ENCODE measurements at places on chromosomes 1 and 21. TPM values are rescaled to one million over a fixed set of nuclear protein-coding genes. Genes with fewer than 3 reads are reported as not detected.

GRCh38 chr1:234564035-234565029, 45.6 kb downstream of the IRF2BP2 start:
- H3K4me1 ChIP-seq, result peaks cover 5% of the 10 kb centered on the region
- H3K27ac ChIP-seq, result peak overlapping the region; percentile 52
- H3K36me3 ChIP-seq, result no peaks in the 10 kb centered on the region
- DNase-seq, result no peak
- no peaks in the 10 kb centered on the region for H3K27me3 ChIP-seq

GRCh38 chr1:61420243-61420642, 304.7 kb downstream of the TM2D1 start:
- no peak for DNase-seq
- peak overlapping the region; percentile 4 for H3K27ac ChIP-seq
- no peaks in the 10 kb centered on the region for H3K27me3 ChIP-seq

Gene NTMT2
- total RNA-seq, result not detected

- H3K27me3 ChIP-seq, result no peaks in the 10 kb centered on the region
- no peak overlapping the region for H3K27ac ChIP-seq
- no peaks in the 10 kb centered on the region for H3K4me1 ChIP-seq
- no peak overlapping the region for H3K4me3 ChIP-seq
- DNase-seq, result peak; percentile 59
These were observed 28.7 kb upstream of the DISP1 start for GRCh38 chr1:222786121-222786520.

Gene FNDC10
- total RNA-seq, result 46.5 TPM

DNA sequence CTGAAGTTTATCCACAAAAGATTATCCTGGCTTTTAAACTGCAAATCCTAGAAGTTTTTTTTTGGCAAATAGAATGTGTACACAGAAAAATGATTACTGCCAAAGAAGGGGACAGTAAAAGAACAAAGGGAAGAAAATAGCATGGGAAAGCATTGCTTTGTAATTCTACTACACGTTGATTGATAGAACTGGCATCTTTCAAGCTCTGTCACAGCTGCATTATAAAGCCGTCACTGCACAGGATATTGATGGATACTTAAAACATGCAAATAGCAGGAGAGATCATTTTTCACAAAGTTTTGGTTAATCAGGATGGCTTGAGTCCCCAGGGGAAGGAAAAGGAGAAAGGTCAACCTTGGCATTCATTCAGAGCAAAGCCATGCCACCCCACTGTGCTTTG, 183.7 kb upstream of the RRP15 start:
- no peaks in the 10 kb centered on the region for H3K36me3 ChIP-seq
- no peaks in the 10 kb centered on the region for H3K4me1 ChIP-seq
- H3K27me3 ChIP-seq, result no peaks in the 10 kb centered on the region
- DNase-seq, result no peak

- DNase-seq, result peak; percentile 63
- no peaks in the 10 kb centered on the region for H3K4me1 ChIP-seq
- peaks cover 79% of the 10 kb centered on the region for H3K27me3 ChIP-seq
- H3K4me3 ChIP-seq, result no peak overlapping the region
- H3K36me3 ChIP-seq, result no peaks in the 10 kb centered on the region
These were observed 37.0 kb upstream of the KCNA10 start for GRCh38 chr1:110555807-110556470.

DNA sequence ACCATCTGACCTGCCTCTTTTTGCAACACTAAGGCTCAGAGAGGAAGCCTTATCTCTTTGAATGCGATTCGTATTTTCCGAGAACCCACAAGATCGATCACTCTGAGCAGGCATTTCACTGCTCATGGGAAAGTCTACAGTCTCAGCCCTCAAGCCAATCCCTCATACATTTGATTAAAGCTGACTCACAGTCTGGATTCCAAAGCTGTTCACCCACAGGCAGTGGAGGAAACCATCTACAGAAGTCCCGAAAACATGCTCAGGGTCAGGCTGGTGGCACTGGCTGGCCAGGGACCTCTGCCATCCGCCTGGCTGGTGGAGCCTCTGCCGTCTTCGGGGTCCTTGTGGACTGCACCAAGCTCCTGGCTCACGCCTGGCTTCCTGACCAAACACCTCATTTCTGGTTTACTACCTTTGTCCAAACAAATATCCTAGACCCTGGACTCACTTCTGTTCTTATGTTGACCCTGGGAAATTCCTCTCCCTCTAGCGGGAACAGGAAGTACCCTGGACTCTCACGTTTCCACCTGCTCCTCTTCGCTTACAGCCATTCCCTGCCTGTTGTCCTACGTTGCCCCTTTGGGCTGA, 650.0 kb downstream of the SMYD3 start:
- peaks cover 7% of the 10 kb centered on the region for H3K4me1 ChIP-seq
- H3K27me3 ChIP-seq, result no peaks in the 10 kb centered on the region
- H3K4me3 ChIP-seq, result no peak overlapping the region
- H3K27ac ChIP-seq, result no peak overlapping the region
- DNase-seq, result no peak

GRCh38 chr1:212482637-212483441, 50.1 kb downstream of the NENF start:
- no peaks in the 10 kb centered on the region for H3K27me3 ChIP-seq
- no peak overlapping the region for H3K4me3 ChIP-seq
- H3K36me3 ChIP-seq, result no peaks in the 10 kb centered on the region
- no peak for DNase-seq

DNA sequence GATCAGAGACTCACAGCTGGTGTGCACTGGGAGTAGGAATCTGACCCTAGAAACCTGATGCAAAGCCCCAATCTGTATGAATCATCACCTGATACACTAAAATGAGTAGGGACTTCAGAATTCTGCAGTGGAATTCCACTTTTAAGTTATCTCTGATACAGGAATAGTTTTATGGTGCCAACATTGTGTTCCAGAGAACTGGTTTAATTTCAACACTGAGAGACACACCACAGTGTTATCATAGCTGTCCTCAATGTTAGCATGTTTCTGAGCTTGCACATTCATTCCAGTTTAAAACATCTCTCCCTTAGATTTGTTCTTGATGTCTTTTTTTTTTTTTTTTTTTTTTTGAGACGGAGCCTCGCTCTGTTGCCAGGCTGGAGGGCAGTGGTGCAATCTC, 7.1 kb downstream of the UTS2 start:
- H3K4me1 ChIP-seq, result no peaks in the 10 kb centered on the region
- no peaks in the 10 kb centered on the region for H3K27me3 ChIP-seq
- H3K4me3 ChIP-seq, result no peak overlapping the region
- H3K27ac ChIP-seq, result no peak overlapping the region

DNA sequence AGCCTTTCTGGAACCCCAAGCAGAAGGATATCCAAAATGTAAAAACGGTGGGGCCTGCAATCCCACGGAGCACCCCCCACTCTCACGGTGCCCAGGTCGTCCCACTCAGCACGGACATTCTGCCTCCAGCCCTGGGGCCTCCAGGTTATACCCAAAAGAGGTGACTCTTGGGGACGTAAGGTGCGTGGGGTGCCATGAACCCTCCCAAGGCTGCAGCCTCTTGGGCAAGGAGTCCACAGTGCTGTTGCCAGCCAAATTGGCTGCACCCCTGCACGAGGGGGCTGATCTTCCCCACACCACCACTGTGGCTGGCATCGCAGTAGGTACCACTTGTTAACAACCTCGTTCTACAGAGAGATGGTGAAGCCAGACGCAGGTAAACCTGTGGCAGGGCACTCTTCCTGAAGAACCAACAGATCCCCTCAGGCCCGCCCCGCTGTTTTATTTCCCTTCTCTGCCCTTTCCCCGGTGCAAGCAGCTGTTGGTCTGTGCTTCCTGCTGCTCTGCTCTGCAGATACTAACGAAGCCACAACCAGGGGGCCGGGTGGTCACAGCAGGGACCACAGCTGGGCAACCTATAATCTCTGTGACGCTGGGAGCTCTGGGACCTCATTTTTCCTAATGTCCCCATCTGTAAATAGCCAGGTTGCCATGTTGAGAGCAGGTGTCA, 8.7 kb downstream of the TFF3 start:
- no peak for DNase-seq
- no peaks in the 10 kb centered on the region for H3K36me3 ChIP-seq
- no peak overlapping the region for H3K27ac ChIP-seq

GRCh38 chr1:55418208-55419000, 203.2 kb upstream of the USP24 start:
- H3K4me1 ChIP-seq, result peaks cover 13% of the 10 kb centered on the region
- H3K27ac ChIP-seq, result no peak overlapping the region
- H3K36me3 ChIP-seq, result no peaks in the 10 kb centered on the region
- no peak overlapping the region for H3K4me3 ChIP-seq

DNA sequence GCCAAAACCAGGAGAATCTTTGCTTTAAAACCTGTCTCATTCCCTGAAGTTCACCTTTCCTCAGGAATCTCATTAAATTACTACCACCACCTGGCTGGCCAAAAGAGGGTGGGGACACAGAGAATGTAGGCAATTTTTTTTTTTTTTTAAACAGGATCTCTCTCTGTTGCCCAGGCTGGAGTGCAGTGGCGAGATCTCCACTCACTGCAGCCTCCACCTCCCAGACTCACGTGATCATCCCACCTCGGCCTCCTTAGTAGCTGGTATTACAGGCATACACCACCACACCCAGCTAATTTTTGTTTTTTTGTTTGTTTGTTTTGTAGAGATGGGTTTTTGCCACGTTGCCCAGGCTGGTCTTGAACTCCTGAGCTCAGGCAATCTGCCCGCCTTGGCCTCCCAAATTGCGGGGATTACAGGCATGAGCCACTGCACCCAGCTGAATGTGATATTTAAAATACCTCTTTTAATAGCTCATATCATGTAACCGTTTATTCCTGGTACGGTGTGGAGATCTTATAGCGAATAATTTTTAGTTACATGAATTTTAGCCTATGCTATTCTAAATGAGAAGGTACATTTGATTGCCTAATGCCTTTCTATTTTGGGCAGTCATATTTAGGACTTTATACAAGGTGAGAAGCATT, 84.5 kb downstream of the POU2F1 start:
- no peak overlapping the region for H3K4me3 ChIP-seq
- no peaks in the 10 kb centered on the region for H3K27me3 ChIP-seq
- no peaks in the 10 kb centered on the region for H3K4me1 ChIP-seq
- H3K36me3 ChIP-seq, result no peaks in the 10 kb centered on the region

Gene PIGV
- 13.7 TPM for total RNA-seq

GRCh38 chr1:47618830-47619229, 181.0 kb downstream of the FOXD2 start:
- no peaks in the 10 kb centered on the region for H3K27me3 ChIP-seq
- peaks cover 28% of the 10 kb centered on the region for H3K4me1 ChIP-seq
- no peak overlapping the region for H3K4me3 ChIP-seq
- H3K27ac ChIP-seq, result no peak overlapping the region
- no peak for DNase-seq
- H3K36me3 ChIP-seq, result no peaks in the 10 kb centered on the region

DNA sequence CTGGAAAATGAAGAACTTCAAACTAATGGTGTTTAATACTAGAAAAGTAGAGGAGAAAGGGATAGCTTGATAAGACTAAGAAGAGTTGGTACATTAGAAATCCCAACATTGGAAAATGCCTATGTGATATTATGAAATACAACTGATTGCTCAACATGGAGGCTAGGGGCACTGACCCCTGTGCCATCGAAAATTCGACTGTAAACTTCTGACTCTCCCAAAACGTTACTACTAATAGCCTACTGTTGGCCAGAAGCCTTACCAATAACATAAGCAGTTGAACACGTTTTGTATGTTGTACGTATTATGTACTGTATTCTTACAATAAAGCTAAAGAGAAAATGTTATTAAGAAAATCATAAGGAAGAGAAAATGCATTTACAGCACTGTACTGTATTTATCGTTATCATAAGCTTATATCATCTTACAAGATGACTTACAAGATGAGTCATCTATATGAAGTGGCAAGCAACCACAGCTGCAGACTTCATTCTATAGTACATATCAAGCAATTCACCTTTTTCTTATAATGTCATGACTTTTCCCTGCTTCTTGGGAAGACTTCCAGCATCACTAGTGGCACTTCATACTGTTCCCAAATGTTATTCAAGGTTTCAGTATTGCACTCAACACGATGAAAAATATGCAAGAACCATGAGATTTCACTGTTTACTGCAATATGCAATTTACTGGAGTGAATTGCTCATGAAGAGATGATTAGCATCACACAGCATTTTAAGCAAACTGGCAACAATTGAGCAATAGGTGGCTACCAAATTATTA, 12.9 kb upstream of the CTSK start:
- no peaks in the 10 kb centered on the region for H3K4me1 ChIP-seq
- no peak overlapping the region for H3K27ac ChIP-seq
- DNase-seq, result no peak
- no peaks in the 10 kb centered on the region for H3K27me3 ChIP-seq
- H3K4me3 ChIP-seq, result no peak overlapping the region
- H3K36me3 ChIP-seq, result peaks cover 58% of the 10 kb centered on the region

Gene CELA3B
- total RNA-seq, result not detected

- no peaks in the 10 kb centered on the region for H3K36me3 ChIP-seq
- DNase-seq, result no peak
- H3K27me3 ChIP-seq, result no peaks in the 10 kb centered on the region
- peaks cover 7% of the 10 kb centered on the region for H3K4me1 ChIP-seq
These were observed 80.2 kb upstream of the F3 start for GRCh38 chr1:94621802-94622201.

Gene PLA2G2D
- not detected for total RNA-seq

DNA sequence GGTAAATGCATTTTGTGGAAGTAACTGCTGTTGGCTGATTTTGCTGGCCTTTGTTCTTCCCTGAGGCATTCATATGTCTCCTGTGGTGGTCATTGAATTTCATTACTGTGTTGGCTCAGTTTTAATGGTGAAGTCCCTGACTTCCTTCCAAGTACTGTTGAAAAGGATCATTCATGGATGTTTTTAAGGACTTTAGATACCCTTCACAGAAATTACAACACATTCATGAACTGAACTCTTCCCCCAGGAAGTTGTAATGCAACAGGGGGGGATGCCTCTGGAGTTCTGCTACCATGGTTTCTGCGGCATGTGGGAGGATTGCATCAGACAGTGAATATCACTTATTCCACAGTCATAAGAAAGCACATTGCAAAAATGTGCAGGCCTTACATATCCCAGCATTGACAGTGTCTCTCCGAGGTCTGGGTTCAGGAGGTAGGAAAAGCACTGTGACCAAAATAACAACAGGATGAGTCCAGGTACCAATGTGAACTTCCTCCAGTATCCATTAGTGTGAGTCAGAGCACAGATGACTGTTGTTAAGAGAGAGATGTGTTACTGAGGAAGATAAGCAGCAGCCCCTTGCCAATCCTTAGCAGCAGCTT, 2.1 kb upstream of the RAB3GAP2 start:
- no peak overlapping the region for H3K4me3 ChIP-seq
- H3K27me3 ChIP-seq, result no peaks in the 10 kb centered on the region
- no peaks in the 10 kb centered on the region for H3K36me3 ChIP-seq
- peaks cover 14% of the 10 kb centered on the region for H3K4me1 ChIP-seq

- H3K27me3 ChIP-seq, result no peaks in the 10 kb centered on the region
- DNase-seq, result no peak
- H3K36me3 ChIP-seq, result no peaks in the 10 kb centered on the region
- no peak overlapping the region for H3K4me3 ChIP-seq
- H3K27ac ChIP-seq, result no peak overlapping the region
- peaks cover 10% of the 10 kb centered on the region for H3K4me1 ChIP-seq
These were observed 72.7 kb upstream of the ACTL8 start for GRCh38 chr1:17682400-17682799.

- H3K27ac ChIP-seq, result no peak overlapping the region
- no peaks in the 10 kb centered on the region for H3K36me3 ChIP-seq
- no peaks in the 10 kb centered on the region for H3K27me3 ChIP-seq
- no peak overlapping the region for H3K4me3 ChIP-seq
- DNase-seq, result no peak
These were observed 879.1 kb upstream of the NEGR1 start for GRCh38 chr1:73161418-73161817.

Gene ADORA3
- not detected for total RNA-seq

Measured in cardiac muscle cell (in vitro differentiated cells and primary cell).